ENCODE measurements at places on chromosomes 2 and 18.
A peak's percentile ranks its signal among the peaks of the same experiment; 100 is the strongest.

DNA sequence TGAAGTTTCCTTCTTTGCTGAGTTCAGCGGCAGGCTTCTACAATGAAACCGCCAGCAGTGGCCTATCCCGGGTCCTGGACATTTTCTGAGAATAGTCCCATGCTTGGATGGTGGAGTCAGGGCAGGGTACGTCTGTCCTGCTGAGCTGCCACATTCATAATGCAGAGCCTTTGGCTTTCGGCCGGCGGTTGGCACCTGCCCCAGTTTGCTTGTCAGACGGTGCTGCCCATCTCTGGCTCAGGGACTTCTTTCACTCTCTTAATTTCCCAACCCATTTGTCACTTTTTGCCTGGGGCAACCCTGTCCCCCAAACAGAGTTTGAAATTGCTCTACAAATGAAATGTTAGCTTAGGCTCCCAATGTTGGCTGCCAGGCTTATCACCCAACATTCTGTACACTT lies 57.2 kb downstream of the SOX11 start:
- DNase-seq = no peak

- DNase-seq = no peak
Observed at GRCh38 chr18:22032392-22032961, 136.9 kb upstream of the GATA6 start.

- no peak for DNase-seq
Observed at GRCh38 chr2:71339685-71340084, 8.1 kb downstream of the ZNF638 start.

DNA sequence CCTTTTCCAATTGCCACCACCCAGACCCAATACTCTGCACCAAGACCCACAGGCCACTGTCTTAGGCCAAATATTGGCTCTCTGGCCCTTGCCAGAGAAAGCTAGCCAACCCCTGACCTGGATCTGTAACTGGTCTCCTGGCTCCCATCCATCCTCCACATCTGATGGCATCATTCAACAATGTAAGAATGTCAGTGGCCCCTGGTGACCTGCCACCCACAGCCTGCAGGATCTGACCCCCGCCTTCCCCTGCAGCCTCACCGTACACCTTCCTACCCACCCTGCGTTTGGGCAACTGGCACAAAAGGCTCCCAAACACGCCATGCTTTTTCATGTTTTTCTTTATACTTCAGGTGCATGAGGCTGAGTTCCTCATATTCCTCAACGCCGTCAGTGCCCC lies 60.0 kb upstream of the ASAP2 start:
- no peak for DNase-seq

DNA sequence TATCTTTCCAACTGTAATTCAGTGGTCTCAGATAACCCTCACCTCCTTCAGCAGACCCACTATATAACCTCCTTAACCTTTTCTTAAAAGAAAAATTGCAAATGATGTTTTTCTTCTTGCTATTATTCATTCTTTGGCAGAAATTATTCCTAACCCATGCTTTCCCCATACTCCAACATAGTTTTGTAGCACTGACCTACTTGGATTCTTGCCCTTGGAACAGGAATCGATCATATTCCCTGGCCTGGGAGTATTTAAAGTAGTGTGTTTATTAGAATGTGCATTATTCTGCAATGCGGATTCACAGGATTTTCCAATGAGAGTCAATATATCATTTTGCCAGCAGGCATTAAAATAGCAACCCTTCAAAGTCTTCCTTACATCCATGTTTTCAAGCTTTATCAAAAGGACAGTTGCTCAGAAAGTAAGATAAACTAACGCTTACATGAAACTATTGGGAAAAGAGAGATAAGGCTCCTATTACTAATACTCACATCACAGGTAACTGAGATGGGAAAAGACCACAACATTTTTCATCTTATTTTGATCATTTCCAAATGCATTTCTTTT lies 37.4 kb downstream of the CHN1 start:
- no peak for DNase-seq

- no peak for DNase-seq
Observed at GRCh38 chr2:35585972-35586371, 769.6 kb upstream of the CRIM1 start.

- DNase-seq = no peak
Observed at GRCh38 chr18:76497021-76497420, 2.0 kb upstream of the ZNF516 start.

DNA sequence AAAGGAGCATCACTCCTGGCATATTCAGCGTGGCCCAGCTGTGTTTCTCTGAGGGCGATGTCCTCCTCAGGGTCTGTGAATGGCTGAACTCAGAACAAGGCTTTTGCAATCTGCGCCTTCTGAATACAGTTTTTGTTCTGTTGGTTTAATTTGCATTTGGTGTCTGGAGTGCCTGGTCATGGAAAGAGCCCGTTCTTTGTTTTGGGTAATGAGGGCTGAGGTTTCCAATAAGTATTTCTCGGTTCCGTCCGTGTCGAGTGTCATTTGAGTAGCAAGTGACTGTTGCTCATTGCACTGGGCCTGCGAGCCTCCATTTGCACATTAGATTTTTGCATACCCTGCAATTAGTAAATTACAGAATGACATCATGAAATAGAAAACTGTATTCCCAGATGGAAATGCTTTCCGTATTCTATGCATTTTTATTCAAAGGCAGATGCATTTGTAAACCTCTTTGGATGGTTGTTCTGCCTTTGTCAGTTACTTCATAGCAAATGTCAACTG lies 57.3 kb downstream of the NEDD4L start:
- no peak for DNase-seq

GRCh38 chr2:58045580-58046334 lies 849 bp upstream of the VRK2 start:
- DNase-seq = peak; percentile 26

- no peak for DNase-seq
Observed at GRCh38 chr18:78939105-78939504, 40.5 kb upstream of the SALL3 start.

- no peak for DNase-seq
Observed at GRCh38 chr18:5914951-5915350, 19.6 kb upstream of the TMEM200C start.

All from pancreas (tissue), 10 donors.